ENCODE measurements at places on chromosomes 1 and 21.
A peak's percentile ranks its signal among the peaks of the same experiment; 100 is the strongest.

DNA sequence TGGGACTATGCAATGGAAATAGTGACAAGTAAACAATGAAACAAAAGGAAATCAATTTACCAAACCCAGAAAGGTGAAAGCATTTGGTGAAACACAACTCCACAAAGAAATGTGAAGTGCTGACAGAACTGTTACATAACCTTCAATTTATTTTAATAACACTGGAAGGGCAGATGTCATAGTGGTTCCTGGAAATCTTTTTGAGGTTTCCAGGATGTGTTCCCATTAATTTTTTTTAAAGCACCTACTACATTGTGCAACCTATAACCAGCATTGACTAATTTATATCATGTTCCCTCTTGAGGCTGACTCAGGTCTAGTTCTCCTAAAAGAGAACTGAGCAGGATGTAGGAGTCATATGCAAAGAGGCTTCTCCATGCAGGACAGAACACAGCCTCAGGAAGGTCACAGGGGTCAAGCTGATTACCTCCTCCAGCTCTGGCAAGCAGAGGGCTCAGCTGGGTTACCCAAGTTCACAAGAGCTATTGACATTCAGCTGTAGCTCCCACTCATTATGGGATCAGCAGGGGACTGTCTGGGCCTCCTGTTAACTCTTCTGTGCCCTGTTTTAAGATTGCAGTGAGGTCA is 157.1 kb upstream of the NRIP1 start:
- peak; percentile 58 for DNase-seq
- no peaks in the 10 kb centered on the region for H3K36me3 ChIP-seq
- H3K4me1 ChIP-seq = peaks cover 48% of the 10 kb centered on the region
- no peaks in the 10 kb centered on the region for H3K27me3 ChIP-seq

GRCh38 chr1:169327875-169328274 is 39.7 kb downstream of the NME7 start:
- H3K27ac ChIP-seq = no peak overlapping the region
- no peaks in the 10 kb centered on the region for H3K4me1 ChIP-seq
- H3K27me3 ChIP-seq = no peaks in the 10 kb centered on the region
- H3K36me3 ChIP-seq = peaks cover 47% of the 10 kb centered on the region

- H3K36me3 ChIP-seq = no peaks in the 10 kb centered on the region
- DNase-seq = no peak
- H3K27ac ChIP-seq = no peak overlapping the region
- no peak overlapping the region for H3K4me3 ChIP-seq
- H3K27me3 ChIP-seq = peaks cover 8% of the 10 kb centered on the region
These were observed 99.5 kb downstream of the PCP4 start for GRCh38 chr21:39966786-39967185.

- H3K27ac ChIP-seq = no peak overlapping the region
- H3K4me3 ChIP-seq = no peak overlapping the region
- peaks cover 46% of the 10 kb centered on the region for H3K4me1 ChIP-seq
- DNase-seq = no peak
These were observed 8.4 kb downstream of the RORC start for GRCh38 chr1:151823175-151823574.

GRCh38 chr1:52892424-52893215 is 28.9 kb downstream of the ECHDC2 start:
- no peak overlapping the region for H3K27ac ChIP-seq
- no peak overlapping the region for H3K4me3 ChIP-seq
- DNase-seq = no peak
- H3K27me3 ChIP-seq = no peaks in the 10 kb centered on the region

DNA sequence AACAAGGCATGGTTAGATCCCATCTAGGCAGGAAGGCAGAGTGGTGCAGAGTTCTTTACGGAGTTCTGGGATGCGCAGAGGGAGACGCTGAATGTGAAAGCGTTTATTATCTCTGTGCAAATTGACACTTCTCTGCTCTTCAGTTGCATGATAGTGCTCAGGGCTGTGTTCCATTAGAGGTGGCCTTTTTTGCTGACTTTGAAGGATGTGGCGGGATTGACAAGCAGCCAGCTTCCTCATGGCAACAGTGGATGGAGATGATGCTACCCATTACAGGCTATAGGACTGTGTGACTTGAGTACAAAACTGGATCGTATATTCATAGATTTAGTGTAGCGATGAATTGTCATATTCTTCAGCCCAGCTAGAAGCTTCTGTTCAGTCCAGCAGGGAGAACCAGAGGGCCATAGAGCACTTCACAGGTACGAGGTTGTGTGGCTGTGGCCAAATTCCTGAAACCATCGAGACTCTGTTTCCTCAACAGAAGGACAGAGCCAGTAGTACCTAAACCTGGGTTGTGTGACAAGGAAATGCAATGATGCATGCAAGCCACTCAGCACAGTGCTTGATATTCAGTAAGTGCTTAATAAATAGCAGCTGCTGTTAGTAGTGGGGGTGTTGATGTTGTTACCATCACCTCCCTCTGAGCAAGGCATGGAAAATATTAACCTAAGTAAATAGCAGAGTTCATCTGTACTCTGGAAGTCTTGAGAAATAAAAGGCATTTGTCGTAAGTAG is 430.0 kb upstream of the KAZN start:
- H3K4me3 ChIP-seq = no peak overlapping the region
- H3K27ac ChIP-seq = peak overlapping the region; percentile 18
- H3K4me1 ChIP-seq = no peaks in the 10 kb centered on the region
- no peak for DNase-seq
- H3K27me3 ChIP-seq = no peaks in the 10 kb centered on the region

DNA sequence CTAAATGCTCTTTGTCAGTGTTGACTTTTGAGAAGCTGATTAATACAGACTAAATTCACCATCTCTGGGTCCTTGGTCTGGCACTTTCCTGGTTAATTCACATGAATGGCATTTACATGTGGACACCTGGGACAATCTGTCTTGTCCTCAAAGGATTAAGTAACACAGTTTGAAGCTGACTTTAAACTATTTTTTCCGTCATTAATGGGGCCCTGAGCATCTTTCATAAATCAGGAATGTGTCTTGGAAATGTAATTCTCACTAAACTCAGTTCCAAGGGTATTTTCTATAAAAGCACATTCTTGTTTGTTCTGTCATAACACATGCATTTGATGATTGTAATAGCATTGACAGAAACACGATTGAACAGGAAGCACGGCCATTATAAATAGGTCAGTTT is 26.7 kb upstream of the NBL1 start:
- no peak overlapping the region for H3K4me3 ChIP-seq
- H3K27me3 ChIP-seq = peaks cover 4% of the 10 kb centered on the region
- H3K27ac ChIP-seq = no peak overlapping the region
- DNase-seq = no peak

- H3K27me3 ChIP-seq = peaks cover 3% of the 10 kb centered on the region
- H3K36me3 ChIP-seq = no peaks in the 10 kb centered on the region
- no peaks in the 10 kb centered on the region for H3K4me1 ChIP-seq
- no peak overlapping the region for H3K27ac ChIP-seq
These were observed 48.2 kb upstream of the TNFSF4 start for GRCh38 chr1:173255214-173255813.

DNA sequence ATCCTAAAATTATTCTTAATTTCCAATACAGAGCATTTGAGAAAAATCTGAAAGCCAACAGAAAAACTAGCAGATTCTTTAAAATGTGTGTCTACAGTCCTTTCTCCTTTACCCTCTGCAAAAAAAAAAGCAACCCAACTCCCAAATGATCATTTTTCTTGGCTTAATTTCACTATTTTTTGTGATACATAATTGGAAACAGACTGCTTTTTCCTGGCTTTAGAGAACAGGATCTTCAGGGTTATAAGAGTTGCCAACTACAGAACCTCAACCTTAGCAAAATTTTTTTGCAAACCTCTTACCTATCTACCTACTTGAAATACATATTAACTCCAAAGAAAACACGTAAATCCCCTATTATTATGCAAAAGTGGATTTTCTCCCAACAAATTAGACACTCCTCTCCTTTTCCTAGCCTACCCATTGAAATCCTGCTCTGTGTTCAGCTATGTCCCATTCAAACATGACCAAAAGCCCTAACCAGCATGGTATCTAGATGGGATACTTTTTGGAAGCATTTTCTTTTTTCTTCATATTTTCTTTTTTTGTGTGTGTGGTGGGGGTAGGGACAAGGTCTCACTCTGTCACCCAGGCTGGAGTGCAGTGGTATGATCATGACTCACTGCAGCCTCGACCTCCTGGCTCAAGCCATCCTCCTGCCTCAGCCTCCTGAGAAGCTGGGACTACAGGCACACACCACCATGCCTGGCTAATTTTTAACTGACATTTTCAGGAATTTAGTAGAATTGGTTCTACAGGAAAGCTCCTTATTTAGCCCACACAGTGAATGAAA is 9.0 kb downstream of the TGFBR3 start:
- no peak for DNase-seq
- H3K36me3 ChIP-seq = no peaks in the 10 kb centered on the region
- no peak overlapping the region for H3K27ac ChIP-seq
- peaks cover 10% of the 10 kb centered on the region for H3K4me1 ChIP-seq
- peaks cover 5% of the 10 kb centered on the region for H3K27me3 ChIP-seq

DNA sequence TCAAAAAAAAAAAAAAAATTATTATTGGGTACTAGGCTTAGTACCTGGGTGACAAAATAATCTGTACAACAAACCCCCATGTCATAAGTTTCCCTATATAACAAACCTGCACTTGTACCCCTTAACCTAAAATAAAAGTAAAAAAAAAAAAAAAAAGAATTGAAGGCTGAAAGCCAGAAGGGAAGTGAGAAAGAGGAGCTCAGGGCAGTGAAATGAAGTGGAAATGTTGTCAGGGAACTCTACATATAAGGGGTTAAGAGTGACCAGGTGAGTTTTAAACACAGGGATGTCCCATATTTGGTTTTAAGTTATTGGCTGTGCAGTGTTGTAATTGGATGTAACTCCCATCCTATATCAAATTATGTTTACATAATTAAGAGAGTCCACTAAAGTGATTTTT is 85.7 kb upstream of the ABCD3 start:
- no peaks in the 10 kb centered on the region for H3K36me3 ChIP-seq
- H3K27me3 ChIP-seq = peaks cover 3% of the 10 kb centered on the region
- peaks cover 31% of the 10 kb centered on the region for H3K4me1 ChIP-seq
- DNase-seq = no peak

DNA sequence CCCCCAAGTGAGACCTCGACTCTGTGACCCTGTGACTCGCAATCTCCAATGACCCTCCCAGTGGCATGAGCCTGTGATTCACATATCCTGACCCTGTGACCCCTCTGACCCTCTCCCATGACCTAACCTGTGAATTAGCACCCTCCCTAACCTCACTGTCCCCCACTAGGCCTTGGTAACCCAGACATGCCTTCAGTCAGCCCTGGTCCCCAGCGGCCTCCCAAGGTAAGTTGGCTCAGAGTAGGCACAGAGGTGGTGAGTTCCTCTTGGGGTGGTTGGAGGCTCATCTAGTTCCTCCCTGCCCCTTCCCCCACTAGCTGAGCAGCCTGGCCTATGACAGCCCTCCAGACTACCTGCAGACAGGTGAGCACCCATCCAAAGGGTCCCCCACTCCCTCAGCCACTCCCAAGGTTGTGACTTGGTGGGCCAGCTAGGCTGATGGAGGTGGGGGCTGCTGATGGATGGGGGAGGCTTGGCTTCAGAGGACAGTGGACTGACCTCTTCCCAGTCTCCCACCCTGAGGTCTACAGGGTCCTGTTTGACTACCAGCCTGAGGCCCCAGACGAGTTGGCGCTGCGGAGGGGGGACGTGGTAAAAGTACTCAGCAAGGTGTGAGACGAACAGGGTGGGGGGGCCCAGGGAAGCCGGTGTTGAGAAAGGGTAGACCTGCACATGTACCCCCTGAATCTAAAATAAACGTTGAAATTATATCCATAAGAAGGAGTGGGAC is 1.6 kb downstream of the SH3D21 start:
- peak overlapping the region; percentile 91 for H3K4me3 ChIP-seq
- peaks cover 26% of the 10 kb centered on the region for H3K4me1 ChIP-seq
- no peaks in the 10 kb centered on the region for H3K27me3 ChIP-seq

GRCh38 chr1:153001382-153001781 is at the start of gene SPRR3:
TSS of gene SPRR3 (plus strand) at chr1:153001749. CDS start at chr1:153003021, 1,272 bp downstream.
- H3K4me1 ChIP-seq = peaks cover 9% of the 10 kb centered on the region
- peaks cover 7% of the 10 kb centered on the region for H3K27me3 ChIP-seq
- no peak for DNase-seq
- H3K36me3 ChIP-seq = no peaks in the 10 kb centered on the region
- H3K27ac ChIP-seq = no peak within 1 kb of the TSS

DNA sequence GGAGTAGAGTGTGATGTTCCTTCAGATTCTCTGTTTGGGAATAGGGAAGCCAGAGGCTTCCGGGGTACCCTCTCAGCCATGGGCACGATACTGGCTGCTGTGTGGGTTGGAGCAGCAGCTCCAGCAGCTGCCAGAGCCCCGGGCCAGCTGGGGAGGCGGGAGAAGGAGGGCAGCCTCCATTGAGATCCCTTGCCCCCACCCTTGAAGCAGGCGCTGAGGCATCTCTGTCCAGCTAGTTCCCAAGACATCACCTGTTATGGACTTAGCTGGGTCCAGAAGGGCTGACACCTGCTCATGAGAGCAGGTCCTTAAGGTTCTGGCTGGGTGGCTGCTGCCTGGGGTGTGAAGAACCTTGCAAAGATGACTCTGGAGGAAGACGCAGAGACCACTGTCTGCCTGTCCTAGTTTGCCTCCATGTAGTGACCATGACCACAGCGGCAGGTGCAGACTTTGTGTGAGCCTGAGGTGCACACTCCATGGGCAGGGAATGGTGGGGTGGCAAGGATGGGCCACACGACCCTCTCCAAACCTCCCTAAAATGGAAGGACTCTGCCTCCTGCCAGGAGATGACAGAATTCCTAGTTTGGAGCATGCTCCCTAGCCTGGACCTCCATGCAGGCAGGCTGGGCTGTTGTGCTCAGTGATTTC is 222.6 kb upstream of the C1orf174 start:
- H3K36me3 ChIP-seq = no peaks in the 10 kb centered on the region
- DNase-seq = no peak
- H3K4me3 ChIP-seq = no peak overlapping the region
- peaks cover 22% of the 10 kb centered on the region for H3K4me1 ChIP-seq
- no peak overlapping the region for H3K27ac ChIP-seq

- H3K4me1 ChIP-seq = no peaks in the 10 kb centered on the region
- H3K4me3 ChIP-seq = no peak overlapping the region
- peak overlapping the region; percentile 29 for H3K27ac ChIP-seq
- DNase-seq = no peak
- H3K27me3 ChIP-seq = no peaks in the 10 kb centered on the region
These were observed 22.2 kb upstream of the GPR25 start for GRCh38 chr1:200850554-200850953.

DNA sequence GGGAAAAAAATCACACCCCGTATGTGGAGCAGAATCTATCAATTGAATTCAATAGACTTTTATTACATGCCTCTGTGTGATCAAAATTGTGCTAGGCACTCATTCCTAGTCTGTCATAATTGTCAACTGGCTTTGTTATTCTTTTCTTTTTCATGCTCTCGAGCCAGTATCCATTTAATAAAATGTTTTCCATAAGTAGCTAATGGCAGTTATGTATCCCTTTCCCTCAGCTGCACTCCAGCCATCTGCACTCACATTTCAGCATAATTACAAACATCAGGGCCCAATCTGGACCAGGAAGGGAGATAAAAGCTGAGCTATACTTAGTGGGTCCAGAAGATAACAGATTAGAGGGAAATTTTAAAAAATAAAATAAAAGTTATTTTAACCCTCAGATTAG is 15.9 kb downstream of the RGS5 start:
- no peak for DNase-seq
- no peaks in the 10 kb centered on the region for H3K36me3 ChIP-seq
- no peak overlapping the region for H3K4me3 ChIP-seq
- H3K4me1 ChIP-seq = peaks cover 4% of the 10 kb centered on the region
